Left ventricle myocardium inferior (tissue), 1 donor: ENCODE measurements at places on chromosomes 2 and 18. TPM values are rescaled to one million over a fixed set of nuclear protein-coding genes. Genes with fewer than 3 reads are reported as not detected.

CBLN2 gene
- total RNA-seq, result not detected

ZNF521 gene
- total RNA-seq, result 10.3 TPM

SNRNP27 gene
- 56.0 TPM for total RNA-seq

ASPRV1 gene
- total RNA-seq, result 0.63 TPM

GPR45 gene
- total RNA-seq, result not detected

MOGAT1 gene
- 0.44 TPM for total RNA-seq

LHCGR gene
- 0.16 TPM for total RNA-seq

GRCh38 chr2:128374711-128375413, 56.2 kb upstream of the HS6ST1 start:
- no peak for DNase-seq

GRCh38 chr2:7674606-7675005, 757.4 kb downstream of the RNF144A start:
- no peak for DNase-seq

- DNase-seq, result no peak
These were observed 11.1 kb downstream of the RTTN start for GRCh38 chr18:70194227-70194890.

DNA sequence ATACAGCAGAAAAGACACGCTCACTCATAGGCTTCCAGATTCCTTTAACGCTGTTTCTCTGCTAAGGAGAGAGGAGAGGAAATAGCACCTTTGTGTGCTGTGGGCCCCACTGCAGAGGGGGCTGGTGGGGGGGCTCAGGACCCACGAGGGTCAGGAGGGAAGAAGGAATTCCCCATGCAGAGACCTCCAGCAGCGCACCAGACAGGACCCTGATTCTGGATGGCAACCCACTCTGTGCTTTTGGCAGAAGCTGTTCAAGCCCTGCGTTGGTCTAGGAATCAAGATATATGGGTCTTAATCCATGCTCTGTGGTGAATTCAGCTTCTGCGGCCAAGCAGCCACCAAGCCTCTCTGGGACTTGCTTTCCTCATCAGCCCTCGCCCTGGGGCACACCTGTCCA, 31.0 kb downstream of the MYCN start:
- DNase-seq, result no peak

DNA sequence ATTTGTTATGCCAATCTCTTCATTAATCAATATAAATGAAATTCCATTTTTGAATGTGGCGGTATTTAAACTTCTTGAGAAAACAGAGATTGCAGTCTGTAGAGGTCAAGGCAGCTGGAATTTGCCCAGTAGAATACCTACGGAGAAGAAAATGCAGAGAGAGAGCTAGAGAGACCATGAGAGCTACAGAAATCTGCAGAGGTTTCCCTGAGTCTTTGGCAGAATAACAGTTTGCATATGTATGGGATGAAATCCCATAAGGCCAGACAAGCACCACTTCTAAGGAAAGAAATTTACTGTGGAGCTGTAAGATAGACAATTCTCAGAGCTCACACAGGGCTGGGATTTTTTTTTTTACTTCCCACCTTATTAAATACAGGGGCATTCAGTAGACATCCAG, 23.6 kb upstream of the TMEFF2 start:
- no peak for DNase-seq

- DNase-seq, result no peak
These were observed 42.7 kb downstream of the SOCS6 start for GRCh38 chr18:70331456-70332097.

GRCh38 chr2:121699421-121700333, 37.0 kb downstream of the NIFK start:
- DNase-seq, result peak; percentile 22

- DNase-seq, result no peak
These were observed 70.3 kb downstream of the CERKL start for GRCh38 chr2:181586569-181587081.

DNA sequence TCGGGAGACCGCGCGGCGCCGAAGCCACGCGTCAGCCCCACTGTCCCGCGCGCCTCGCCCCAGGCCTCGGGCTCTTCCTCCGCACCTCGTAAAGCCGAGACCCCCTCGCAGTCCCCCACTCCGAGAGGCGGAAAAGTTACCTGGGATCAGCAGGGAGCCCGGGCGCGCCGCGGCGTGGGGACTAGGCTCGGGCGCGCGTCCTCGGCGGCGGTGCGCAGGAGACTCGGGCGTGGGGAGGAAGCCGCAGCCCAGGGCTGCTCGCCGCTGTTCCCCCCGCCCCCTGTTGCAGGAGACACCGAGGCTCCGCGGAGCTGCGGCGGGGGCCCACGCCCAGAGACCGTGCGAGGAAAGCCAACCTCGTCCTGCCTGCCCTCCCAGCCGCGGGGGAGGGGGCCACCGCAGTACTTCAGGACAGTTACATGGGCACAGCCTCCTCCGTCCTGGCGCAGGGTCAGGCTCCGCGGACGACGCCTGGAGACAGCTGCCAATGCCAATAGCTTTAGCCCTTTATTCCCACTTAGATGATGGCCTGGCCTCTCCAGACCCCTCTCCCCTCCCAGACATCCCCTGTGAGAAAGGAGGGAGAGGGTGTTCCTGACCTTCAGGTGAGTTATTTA, at the start of gene EPB41L3:
Gene EPB41L3 (minus strand): TSS at position 225 of the 617 bp plus-strand sequence. CDS start 54,814 bp downstream, outside the sequence.
- peak; percentile 50 for DNase-seq

DNA sequence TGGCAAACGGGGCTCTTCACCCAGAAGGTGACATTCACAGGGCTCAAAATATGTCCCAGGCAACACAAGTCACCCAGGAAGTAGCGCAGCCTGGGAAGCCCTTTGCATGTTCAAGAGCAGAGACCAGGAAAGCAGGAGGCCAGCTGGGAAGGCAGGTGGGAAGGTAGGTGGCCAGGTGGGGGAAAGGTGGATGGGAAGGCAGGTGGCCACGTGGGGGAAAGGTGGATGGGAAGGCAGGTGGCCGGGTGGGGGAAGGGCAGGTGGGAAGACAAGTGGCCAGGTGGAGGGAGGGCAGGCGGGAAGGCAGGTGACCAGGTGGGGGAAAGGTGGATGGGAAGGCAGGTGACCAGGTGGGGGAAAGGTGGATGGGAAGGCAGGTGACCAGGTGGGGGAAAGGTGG, 102.7 kb downstream of the ZNF516 start:
- DNase-seq, result no peak

DNA sequence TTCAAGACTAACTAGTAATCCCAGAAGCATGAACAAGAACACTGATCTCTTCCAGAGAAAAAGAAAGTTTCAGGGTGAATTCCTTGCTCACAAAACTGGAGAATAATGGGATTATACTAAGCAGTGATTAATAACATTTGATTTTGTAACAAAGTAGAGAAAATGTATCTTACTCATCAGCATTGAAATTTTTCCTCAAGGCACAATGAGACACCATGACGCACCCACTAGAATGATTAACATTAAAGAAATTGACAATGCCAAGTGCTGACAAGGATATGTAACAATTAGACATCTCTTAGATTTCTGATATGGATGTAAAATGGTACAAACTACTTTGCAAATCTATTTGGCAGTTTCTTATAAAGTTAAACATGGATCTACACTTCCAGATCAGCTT, 101.1 kb upstream of the EPHA4 start:
- DNase-seq, result no peak

GRCh38 chr2:10740226-10740625, 18.8 kb downstream of the ATP6V1C2 start:
- DNase-seq, result no peak

DNA sequence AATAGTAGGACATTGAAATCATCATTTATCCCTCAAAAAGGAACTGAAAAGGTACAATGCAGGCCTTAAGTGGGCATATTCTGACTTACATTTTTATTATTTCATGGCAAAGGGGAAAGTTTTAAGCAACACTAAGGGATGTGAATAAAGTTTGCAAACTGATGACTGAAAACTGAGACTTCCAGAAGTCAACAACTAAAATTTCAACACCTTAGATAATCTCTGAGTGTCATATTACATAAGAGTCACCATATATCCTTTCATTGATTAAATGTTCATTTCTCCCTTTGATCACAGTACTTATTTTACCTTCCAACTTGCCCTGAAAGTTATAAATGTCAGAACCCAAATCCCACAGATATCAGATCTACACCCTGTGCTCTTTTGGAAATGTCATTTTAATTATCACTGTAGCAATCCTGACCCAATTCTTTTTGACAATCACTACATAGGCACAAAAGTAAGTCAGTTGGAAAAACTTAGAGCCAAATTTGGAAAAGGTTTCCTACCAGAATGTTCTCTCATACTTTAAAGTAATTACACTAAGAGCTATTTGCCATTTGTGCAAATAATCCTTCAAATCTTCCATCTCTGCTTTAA, 44.4 kb upstream of the RNU4ATAC start:
- DNase-seq, result no peak

- no peak for DNase-seq
These were observed 639.1 kb upstream of the SLC39A10 start for GRCh38 chr2:195017890-195018289.

DNA sequence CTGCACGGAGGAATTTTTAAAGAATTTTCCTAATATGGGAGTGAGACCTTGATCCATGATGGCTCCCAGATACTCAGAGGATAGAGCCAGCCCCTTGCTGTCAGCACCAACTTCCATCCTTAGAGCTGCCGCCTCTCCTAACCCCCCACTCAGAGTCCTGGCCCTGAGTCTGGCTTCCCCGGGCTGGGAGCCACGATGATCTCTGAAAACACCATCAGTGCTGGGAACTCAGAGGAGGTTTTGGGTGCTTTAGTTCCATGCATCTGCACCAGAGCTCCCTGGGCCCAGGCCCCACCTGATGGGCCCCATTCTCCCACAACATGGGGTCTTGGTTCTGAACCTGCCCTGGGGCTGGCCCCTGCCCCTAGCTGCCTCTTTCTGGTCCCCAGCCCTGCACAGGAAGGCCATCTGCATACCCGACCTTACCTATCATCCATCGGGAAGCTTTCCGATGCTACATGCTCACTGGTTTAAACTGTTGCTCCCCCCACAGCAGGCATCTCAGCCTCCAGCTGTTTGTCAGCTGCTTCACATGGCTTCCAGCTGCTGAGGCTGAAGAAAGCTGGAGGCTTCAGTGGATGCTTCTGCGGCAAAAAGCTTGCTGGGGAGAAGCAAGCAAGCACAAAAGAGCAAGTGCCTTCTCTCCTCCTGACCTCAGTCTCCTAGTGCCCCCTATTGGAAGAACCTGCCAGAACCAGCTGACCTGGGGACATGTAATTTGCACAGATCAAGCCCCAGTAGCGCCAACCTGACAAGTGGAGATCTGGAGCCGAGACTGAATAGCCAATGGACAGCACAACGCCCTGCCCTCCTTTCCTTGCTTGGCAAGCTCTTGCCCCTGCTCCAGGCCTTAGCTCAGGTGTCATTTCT, 24.2 kb upstream of the RHOB start:
- peak; percentile 46 for DNase-seq

GRCh38 chr2:182416191-182416590, 10.6 kb downstream of the PDE1A start:
- DNase-seq, result no peak
